ENCODE measurements at places on chromosomes 5 and 9.

GRCh38 chr5:79771387-79771786 lies 81.8 kb downstream of the CMYA5 start:
- no peak for DNase-seq

- DNase-seq = no peak
Measured at GRCh38 chr5:144004146-144004545, 166.3 kb downstream of the YIPF5 start.

DNA sequence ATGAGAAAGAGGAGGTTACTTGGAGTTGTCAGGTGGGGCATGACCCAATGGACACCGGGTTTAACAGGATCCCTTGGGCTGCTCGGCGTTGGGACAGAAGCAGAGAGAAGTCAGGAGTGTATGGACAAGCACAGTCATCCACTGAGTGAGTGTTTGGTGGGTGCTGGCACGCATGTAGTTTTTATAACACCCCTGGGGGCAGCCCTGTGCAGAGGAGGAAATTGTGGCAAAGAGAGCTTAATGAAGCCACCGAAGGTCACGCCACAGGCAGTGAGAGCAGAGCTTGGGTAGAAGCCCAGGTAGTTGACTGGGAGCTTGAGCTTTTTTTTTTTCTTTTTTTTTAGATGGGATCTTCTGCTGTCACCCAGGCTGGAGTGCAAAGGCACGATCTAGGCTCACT lies 43.2 kb upstream of the IER5L start:
- no peak for DNase-seq

DNA sequence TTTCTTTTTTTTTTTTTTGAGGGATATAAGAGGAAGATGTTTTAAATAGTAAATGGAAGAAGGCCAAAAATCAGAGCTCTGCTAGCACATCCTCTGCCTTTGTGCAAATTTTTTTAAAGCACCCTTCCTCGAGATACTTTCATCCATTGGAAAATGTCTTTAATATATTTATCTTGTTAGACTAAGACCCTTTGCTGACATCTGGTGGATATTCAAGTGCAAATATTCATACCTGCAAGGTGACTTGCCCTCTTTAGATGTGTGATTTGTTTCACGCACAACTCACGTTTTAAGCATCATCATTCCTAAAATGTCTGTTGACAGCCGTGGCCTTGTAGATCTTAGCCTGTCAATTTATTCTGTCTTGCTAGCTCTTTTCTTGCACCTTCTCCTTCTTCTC lies 258.5 kb downstream of the AGTPBP1 start:
- DNase-seq = no peak

- no peak for DNase-seq
Measured at GRCh38 chr5:149618581-149619248, 37.4 kb downstream of the ARHGEF37 start.

GRCh38 chr5:36164461-36164860 lies 12.6 kb downstream of the SKP2 start:
- no peak for DNase-seq

DNA sequence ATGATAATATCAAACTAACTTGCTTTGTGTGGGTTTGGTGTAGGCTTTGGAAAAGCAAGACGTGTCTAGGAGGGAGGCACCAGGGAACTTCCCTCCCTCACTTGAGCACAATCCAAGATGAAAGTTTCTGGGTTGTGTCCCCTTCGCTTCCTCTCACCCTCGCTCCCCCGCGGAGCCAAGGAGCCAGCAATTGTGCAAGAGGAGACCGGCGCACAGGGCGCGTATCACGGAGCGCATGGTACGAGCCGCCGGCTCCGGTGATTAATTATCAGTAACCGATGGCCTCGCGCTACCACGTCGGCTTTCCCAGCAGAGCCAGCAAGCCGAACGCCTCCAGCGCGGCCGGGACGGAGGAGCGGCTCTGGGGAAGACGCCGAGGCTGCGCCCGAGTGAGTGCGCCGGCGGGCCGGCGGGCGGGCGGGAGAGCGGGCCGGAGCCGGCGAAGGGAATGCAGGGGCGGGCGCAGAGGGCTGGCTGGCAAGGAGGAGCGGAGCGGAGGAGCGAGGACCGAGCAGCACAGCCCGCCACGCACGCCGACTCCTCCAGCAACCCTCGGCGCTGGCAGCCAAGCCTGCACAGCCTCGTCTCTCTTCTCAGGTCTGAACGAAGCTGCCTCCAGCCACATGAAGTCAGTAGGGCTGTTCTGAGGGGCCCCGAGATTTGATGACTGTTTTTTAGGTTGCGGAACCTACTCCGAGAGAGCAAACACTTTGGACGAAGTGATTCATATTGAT lies 143.6 kb downstream of the BNC2 start:
- DNase-seq = no peak

DNA sequence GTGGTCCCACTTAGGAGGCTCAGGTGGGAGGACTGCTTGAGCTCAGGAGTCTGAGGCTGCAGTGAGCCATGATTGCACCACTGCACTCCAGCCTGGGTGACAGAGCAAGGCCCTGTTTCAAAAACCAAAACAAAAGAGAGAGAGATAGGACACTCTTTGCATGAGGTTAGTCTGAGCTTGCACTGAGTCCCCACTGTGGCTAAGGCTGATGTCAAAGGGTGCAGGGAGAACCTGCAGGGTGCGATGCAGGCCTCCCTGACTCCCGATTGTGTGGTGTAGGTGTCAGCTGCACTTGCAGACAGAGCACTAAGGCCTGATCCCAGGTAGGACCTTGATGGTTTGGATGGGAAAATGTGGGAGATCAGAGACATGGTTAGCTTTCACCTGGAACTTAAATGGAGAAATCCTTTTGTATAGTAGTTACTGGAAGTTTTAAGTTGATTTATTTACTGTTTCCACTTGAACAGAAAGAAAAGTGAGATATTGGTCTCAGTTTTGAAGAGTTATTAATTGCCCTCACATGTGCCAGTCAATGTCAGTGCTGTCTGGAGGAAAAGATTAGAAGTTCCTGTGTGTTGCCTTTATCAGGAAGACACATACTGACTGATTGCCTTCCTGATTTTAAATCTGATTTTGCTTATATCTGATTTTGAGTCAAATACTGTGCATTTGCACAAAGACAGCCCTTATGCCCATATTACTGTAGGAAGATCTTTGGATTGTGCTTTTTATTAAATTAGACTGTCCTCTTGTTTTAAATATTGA lies 260.0 kb downstream of the MAST4 start:
- no peak for DNase-seq

DNA sequence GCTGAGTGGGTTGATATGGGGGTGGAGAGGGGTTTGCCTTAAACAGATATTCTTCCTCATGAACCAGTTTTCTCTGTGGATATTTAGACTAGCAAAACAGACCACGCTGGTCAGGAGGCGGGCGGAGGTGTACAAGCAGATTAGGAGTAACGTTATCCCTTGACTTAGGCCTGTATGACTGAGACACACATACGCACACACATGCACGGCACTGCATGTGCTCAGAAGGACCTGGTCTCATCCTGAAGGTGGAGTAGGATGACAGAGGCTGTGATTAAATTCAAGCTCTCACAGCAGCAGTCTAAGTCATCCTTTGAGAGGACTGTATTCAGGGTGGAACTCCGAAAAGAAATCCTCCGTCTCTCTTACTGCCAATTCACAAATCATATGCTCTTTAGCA lies 209.7 kb downstream of the DIRAS2 start:
- DNase-seq = no peak

DNA sequence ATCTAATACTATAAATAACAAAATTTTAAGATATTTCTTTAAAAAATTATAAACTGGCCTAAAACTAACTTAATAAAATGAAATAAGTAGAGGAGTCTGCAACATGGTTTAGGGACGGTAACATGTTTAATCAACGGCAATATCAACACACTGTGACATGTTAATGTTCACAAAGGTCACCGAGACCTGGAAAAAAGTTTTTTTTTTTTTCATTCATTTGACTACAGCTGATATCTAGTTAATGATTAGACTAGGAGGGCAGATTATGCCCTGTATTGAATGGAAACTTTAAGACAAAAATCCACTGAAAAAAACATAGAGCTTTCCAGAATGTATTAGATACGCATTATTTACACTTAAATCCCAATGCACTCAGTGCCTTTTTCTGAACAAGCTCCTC lies 67.0 kb upstream of the CDK5RAP2 start:
- no peak for DNase-seq

GRCh38 chr9:115594557-115594956 lies 476.6 kb upstream of the TNC start:
- DNase-seq = no peak

DNA sequence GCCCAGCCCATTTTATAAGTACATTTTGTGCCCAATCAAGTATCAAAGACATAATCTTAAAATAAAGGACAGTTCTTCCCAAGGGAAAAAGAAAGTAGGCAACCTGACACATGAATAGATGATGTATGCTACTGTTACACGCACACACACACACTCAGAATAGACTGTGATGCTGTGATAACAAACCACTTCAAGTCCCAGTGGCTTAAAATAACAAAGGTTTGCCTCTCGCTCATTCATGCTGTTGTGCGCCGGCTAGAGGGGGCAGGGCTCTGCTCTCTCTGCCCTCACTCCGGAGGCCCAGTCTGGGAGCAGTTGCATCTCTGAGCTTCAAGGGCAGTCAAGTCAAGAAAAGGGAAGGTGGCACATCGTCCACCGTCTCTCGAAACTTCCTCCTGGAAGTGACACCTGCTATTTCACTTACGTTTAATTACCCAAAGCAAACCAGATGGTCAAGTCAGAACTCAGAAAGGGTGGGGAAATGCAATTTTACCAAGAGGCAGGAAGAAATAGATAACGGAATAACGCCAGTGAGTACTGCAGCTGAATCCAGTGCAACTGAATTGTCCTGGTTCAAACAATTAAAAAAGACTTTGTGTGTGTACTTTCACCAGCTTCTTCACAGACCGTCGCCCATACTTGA lies 43.3 kb downstream of the ANKRD33B start:
- DNase-seq = no peak

DNA sequence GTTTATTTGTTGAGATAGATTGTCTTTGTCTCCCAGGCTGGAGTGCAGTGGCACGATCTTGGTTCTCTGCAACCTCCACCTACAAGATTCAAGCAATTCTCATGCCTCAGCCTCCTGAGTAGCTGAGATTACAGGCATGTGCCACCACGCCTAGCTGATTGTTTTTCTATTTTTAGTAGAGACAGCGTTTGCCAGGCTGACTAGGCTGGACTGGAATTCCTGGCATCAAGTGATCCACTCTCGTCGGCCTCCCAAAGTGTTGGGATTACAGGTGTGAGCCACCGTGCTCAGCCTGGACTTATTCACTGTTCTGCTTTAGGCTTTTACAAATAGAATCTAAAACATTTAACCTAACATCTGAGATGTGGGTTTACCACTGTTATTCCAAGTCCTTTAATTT lies 91.3 kb downstream of the COMMD10 start:
- no peak for DNase-seq

GRCh38 chr5:166625210-166625865 lies 1666.1 kb upstream of the WWC1 start:
- DNase-seq = no peak

- DNase-seq = no peak
Measured at GRCh38 chr5:78701795-78702410, 53.3 kb upstream of the LHFPL2 start.

- DNase-seq = no peak
Measured at GRCh38 chr5:140842798-140843733, 2.1 kb downstream of the PCDHA8 start.

DNA sequence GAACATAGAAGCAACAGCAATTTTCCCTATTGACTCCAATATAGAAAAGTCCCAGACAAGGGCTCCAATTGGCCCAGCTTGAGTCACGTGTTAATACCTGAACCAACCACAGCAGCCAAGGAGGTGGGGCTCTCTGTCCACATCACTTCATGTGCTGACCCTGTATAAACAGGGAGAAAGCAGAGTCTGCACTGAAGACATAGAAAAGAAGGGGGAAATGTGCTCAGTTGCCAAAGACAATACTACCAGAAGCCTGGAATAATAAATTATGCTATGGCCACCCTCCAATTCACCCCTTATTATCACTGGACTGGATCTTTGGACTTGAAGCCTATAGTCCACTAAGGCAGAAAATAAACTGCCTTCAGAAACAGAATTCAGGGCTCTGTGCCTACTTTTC lies 275.4 kb downstream of the EPB41L4A start:
- DNase-seq = no peak

- DNase-seq = no peak
Measured at GRCh38 chr5:134178096-134178419, 1.3 kb upstream of the SKP1 start.

DNA sequence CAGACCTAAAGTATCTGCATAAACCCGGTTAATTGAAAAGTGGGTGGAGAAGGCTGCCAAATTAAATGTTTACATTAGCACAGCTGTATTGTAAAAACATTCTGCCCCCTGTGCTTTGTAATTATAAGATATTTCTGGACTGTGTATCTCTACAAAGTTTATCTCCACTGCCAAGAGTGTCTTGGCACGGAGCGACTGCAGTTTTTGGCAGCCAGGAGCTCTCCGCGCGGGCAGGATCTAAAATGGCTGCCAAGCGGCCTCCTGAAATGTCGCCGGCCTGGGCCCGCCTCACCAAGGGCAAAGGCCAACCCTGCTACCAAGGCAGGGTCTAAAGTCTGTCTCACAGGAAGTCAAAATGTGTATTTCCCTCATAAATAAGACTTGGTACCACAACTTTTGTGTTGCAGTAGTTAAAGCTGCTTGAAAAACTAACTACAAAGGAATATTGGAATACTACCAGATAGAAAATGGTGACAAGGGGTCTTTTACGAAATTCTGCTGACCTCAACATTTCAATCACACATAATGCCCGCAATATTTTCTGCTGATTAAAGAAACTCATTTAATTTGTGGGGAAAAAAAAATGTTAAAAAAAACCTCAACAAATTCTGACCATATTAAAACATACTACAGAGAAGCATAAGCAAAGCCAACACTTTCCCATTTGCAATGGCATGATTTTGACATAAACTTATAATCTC lies 110.4 kb downstream of the NFIB start:
- no peak for DNase-seq

- no peak for DNase-seq
Measured at GRCh38 chr9:21524099-21524830, 42.2 kb upstream of the IFNE start.

- no peak for DNase-seq
Measured at GRCh38 chr5:57693488-57694305, 211.1 kb upstream of the ACTBL2 start.

- DNase-seq = no peak
Measured at GRCh38 chr5:23284656-23285055, 222.8 kb upstream of the PRDM9 start.
